ENCODE measurements at places on chromosomes 1 and 21.

DNA sequence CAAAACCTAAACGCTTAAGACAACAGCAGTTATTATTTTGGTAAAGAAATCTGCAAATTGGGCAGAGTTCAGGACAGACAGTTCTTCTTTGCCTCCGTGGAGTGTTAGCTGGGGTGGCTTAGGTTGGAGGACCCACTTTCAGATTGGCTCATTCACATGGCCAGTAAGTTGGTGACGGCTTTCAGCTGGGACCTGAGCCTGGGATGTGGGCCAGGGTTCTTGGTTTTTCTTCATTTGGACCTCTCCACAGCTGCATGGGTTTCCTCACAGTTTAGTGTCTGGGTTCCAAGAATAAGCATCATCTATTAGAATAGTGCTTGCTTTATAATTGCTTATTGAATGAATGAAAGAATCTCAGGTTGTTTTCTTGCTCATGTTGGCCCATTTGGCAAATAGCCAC is 72.2 kb downstream of the ATF6 start:
- no peak for DNase-seq

DNA sequence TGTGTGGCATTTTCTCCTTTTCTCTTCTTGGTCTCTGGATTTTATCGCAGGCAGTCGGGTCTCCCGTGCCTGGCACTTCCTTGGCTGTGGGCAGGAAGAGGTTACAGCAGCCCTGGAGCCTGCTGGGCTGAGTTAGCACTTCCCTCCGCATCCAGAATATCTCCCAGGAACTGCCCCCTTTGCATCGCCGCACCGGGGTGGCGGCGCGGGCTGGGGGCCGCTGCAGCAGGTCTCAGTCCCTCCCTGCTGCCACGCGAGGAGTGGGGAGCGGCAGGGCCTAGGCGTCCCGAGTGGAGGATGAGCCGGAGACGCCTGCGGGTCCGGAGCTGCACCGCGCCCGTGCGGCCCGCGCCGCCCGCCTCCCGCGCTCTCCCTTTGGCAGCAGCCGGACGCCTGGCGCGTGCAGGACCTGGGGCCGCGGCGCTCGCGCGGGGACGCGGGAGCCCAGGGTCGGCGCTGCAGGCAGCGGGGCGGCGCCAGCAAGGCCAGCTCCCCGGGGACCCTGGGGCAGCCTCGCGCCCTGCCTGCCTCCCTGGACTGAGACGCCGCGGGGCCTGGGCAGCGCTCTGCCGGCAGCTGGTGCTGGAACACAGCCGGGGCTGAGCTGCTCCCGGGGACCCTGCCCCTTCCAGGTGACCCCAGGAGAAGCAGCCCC is 192.8 kb downstream of the PRDM2 start:
- DNase-seq, result no peak

- peak; percentile 99 for DNase-seq
Measured at GRCh38 chr21:25573409-25574206, 33.7 kb downstream of the MRPL39 start.

DNA sequence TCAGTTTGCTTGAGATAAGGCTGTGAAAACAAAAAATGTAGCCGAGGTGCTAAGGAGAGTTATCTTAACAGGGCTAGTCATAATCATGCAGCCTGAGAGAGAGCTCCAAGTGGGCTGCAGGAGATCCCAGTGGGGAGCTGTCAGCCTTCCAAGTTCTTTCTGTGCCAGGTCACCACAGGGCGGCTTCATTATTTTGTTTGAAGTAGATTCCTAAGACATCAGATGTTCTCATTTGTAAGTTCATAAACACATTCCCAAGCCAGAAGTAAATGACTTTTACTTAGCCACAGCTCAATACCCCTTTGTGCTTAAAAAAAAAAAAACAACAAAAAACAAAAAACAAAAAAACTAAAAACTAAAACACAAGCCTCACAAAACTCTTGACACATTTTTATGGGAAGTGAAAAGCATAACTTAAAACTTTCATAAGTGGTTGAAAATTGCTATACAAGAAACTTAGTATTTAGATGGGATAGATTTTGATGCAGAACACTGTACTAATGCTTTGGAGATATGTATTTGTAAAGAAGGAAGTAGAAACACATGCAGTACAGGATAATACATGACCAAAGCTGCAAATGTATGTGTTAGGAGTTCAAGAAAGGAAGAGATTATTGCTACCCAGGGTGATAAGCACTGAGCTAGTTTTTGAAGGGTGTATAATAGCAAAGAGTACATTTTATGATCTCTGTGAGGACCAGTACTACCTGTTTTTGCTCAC is 8.6 kb downstream of the CDC14A start:
- DNase-seq, result peak; percentile 9

DNA sequence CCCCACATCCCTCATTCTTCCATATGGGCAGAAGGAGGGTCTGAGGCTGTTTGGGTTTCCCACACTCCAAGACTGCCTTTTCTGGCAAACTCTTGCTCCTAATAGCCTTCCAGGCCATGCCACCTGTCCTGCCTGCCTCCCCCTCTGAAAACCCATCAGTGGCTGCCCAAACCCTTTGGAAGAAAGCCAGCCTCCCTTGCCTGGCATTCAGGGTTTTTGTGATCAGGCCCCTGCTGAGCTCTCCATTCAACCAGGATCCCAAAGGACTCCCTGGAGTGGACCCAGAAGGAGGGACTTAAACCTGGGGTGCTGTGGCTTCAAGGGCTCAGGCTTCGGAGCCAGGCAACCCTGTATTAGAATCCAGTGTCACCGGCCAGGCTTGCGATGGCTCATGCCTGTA is 4.2 kb upstream of the GUCA2A start:
- no peak for DNase-seq

DNA sequence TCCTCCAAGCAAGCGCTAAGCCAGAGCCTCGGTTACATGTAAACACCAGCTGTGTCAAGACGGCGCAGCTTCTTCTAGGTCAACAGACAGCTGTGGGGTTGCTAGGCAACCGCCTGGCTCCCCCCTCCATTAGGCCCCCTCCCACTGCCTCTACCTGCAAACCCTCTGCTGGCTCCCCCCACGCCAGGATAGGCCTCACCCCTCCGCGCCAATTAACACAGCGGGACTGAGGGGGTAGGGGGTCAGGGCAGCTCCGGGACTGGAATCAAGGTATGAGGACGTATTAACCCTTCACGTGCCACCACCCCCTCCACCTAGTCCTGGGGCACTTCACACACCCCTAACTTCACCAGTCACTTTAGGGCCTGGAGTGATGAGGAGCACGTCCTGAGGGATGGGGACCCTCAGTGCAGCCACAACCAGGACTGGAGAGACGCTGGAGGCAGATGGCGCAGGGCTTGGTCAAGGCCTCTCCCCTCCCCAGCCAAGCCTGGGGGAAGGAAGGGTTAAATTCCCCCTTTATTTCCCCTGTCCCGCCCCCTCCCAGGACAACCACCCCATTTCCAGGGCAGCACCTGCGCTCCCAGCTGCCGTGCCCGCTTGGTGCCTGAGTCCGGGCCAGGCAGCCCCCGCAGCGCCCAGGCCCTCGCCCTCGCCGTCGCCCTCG is 37.4 kb upstream of the WASF2 start:
- no peak for DNase-seq

GRCh38 chr1:77347646-77348045 is 65.8 kb downstream of the AK5 start:
- peak; percentile 97 for DNase-seq

DNA sequence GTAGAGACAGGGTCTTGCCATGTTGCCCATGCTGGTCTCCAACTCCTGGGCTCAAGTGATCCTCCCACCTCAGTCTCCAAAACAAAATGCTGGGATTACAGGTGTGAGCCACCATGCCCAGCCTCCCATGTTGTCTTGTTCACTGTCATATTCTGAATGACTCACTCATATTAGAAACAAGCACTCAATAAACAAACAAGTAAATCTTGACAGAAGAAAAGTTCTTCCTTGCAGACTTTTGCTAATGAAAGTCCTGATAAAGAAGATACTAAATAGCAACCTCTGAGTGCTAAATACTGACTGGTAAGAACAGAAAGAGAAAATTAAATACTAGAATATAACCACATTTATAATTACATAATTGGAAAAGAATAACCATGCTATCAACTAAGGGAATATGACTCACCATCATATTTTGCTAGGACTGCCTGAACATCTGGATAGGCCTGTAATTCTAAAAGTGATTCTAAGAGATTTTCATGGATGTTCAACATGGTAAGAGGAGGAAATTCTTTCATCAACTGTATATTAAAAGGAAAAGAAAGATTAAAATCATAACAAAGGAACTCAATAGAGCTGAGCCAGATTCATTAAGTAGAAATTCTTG is 37.3 kb downstream of the ST7L start:
- peak; percentile 22 for DNase-seq

- DNase-seq, result no peak
Measured at GRCh38 chr1:214022810-214023425, 35.1 kb downstream of the PROX1 start.

GRCh38 chr21:26946744-26947446 is 20.0 kb downstream of the ADAMTS5 start:
- DNase-seq, result no peak

DNA sequence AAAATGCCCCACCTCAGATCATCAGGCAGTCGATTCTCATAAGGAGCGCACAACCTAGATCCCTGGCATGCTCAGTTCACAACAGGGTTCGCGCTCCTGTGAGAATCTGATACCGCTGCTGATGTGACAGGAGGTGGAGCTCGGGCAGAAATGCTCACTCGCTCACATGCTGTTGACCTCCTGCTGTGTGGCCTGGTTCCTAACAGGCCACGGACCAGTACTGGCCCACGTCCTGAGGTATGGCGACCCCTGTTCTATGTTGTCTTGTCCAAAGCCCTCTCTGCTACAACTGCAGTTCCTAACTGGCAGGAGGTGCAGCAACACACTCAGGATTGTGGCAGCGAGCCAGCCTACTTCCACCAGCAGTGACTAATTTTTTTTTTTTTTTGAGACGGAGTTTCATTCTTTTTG is 70.6 kb downstream of the CLSTN1 start:
- peak; percentile 75 for DNase-seq

- DNase-seq, result peak; percentile 62
Measured at GRCh38 chr1:240575981-240576662, 35.8 kb downstream of the GREM2 start.

GRCh38 chr1:76690766-76691165 is 176.5 kb upstream of the ST6GALNAC5 start:
- peak; percentile 1 for DNase-seq

GRCh38 chr1:159015440-159015909 is 5.8 kb downstream of the IFI16 start:
- peak; percentile 94 for DNase-seq
